ENCODE measurements at places on chromosomes 7 and 10.

DNA sequence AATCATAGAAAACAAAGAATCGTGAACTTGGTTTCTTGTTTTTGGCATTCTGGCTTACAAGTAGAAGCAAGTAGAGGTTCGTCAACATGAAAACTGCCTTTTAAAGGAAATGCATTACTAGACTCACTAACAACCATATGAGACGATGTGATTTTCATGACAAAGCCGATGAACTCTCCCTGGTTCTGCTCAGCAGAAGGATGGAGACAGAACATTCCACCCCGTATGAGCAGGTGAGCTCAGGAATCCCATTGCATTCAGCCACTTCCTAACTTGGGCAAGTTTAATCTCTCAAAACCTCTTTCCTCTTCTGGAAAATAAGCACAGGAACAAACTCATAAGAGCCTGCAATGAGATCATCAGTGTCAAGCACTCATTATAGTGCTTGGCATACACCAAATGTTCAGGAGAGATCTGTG, 57.4 kb upstream of the SVIL start:
- no peak for DNase-seq

- DNase-seq, result no peak
Measured at GRCh38 chr7:158771213-158771834, 58.0 kb downstream of the ESYT2 start.

- DNase-seq, result no peak
Measured at GRCh38 chr7:155456738-155457543, 988 bp upstream of the EN2 start.

DNA sequence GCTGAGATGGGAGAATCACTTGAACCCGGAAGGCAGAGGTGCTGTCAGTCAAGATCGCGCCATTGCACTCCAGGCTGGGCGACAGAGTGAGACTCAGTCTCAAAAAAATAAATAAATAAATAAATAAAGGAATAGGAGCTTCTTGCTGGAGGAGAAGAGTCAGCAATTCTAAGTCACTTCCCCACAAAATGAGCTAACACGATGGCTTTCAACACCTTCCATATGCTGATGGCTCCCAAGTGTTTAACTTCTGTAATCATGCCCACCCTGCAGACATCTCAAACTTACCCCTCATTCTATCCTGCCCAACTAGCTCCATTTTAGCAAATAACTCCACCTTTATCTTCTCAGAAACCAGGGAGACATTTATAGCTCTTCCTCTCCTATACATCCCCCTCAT, 21.2 kb downstream of the PSAP start:
- DNase-seq, result no peak

GRCh38 chr7:33728873-33729551, 176.3 kb upstream of the BMPER start:
- no peak for DNase-seq

- DNase-seq, result no peak
Measured at GRCh38 chr7:80520199-80520598, 8.3 kb upstream of the GNAT3 start.

All from GM12892 (cell line).